ENCODE measurements at places on chromosomes 7 and 10.

DNA sequence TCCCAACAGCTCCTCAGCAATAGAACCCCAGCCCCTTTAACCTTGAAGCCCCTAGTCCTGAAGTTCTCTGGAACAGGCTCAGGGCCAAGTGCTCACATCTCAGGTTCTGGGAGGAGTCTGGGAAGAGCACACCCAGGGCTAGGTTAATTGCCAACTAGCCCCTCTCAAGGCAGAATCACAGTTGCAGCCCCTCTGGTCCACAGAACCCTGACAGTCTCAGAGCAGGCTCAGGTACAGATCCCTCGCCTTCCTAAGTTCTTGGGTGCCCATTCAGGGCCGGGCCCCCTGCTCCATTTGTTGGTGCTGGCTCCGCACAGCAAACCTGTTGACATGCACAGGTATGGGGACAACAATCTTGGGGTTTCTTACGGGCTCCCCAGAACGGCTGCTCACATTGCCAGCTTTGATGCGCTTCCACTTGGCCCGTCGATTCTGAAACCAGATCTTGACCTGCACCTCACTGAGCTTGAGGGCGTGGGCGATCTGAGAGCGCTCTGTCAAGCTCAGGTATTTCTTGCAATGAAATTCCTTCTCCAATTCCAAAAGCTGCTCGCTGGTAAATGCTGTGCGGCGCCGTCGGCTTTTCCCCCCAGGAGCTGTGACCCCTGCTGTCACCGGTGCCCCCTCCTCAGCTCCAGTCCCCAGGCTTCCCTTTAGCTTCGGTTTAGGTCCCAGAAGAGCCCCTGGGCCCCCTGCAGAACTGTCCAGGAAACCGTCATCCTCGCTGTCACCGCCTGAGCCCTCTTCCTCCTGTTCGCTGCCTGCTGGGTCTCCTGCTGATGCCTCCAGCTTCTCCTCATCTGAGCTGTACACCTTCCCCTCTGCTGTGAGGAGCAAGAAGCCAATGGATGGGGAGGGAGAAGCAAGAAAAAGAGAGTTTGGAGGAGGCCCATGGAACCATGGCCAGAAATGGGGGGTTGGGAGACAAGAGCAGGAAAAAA lies 18.9 kb downstream of the GBX1 start:
- no peak for DNase-seq

DNA sequence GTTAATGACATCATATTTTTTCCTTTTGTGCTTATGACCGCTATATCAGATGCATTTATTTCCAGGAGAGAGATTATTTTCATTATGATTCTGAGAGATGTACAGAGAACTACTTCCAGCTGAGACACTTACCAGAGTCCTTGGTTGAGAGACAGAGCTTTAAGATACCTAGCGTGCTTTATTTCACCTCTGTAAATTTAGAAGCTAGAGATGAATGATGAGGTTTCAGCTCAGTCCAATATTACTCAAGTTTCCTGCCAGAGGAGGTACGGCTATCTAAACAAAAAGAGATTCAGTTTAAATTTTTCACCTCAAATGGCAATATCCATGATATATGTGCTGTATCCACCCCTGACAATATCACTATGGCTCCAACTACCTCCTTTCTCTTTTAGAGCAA lies 182.6 kb upstream of the FAM3C start:
- no peak for DNase-seq

DNA sequence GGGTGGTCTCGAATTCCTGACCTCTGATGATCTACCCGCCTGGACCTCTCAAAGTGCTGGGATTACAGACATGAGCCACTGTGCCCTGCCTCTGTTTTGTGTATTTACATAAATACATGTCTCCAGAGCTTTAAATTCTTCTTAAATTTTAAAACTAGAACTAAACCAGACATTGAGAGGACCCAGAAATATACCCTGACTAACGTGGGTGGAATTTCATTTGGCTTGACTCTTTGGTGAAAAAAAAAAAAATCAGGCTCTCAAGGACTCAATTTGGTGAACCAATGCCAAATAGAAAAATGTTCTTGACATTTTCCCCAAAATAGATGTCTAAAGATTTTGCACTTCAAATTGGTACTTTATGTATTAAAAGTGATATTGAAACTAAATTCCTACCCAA lies 16.6 kb upstream of the FAS start:
- no peak for DNase-seq

DNA sequence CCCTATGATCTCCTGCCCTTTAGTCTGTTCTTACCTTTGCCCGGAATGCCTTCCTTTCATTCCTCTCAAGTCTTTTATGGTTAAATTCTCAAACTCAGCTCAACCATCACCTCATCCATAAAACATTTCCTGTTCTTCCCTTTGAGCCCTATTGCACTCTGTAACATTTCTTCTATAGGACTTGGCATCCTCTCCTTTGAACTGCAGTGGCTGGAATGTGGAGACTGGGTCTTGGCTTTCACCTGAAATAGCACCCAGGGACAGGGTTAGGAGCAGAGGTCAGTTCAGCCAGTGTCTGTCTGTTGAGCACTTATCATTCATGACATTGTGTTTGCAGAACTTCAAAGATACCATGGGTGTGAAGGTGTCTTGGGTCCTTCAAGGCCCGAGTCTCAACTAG lies 7.2 kb downstream of the NFE2L3 start:
- DNase-seq: no peak

DNA sequence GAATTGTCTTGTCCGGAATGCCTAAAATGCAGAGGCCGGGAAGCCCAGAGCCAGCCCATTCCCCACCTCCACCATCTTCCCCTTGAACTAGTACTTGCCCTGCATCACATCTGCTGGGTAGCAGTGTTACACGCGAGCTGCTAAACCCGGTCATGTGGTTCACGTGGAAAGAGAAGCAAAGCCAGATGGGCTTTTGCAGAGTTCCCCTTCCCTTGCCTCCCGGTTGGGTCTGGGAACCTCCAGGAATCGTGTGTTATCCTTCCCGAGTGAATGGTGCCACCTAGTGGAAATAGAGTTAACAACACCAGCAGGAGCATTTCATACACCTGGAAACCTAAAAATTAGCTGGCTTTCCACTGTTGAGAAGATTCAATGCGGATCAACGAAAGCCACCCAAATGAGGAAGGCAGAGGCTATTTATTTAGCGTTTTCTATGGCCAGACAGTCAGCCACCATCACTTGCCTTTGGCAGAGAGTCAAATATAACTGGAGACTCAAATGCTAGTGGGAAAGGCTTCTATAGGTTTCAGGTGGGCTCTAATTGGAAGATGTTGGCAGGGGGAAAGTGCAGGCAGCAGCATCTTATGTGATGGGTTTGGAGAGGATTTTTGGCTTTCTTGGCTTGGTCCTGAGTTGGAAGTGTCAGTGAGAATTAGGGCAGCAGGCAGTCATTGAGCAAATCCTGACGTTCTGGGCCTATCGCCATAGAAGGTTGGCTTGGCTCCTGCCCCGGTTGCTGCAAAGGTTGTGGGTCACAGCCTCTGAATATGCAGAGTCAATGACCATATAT lies 12.9 kb upstream of the DENND2A start:
- DNase-seq: peak; percentile 75

DNA sequence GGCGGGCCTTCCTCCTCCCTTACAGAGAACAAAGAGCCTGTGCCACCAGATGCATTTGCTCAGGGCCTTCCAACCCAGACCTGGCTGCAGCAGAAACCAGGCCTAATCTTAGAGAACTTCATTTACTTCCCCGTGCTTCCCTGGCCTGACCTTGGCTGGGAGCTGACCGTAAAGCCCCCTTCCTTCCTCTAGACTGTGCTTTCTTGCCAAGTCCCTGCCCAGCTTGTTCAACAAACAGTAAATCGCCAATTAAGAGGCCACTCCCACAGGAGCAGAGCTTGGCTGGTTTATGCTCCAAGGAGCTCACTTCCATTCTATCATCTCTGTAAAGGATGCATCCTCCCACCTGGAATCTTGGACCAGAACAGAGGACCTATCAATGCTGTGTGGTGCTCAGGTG lies 110.9 kb downstream of the COL13A1 start:
- DNase-seq: no peak

GRCh38 chr10:122019414-122019975 lies 30.5 kb downstream of the TACC2 start:
- DNase-seq: no peak

- peak; percentile 39 for DNase-seq
Measured at GRCh38 chr10:117391436-117392205, 16.4 kb upstream of the PDZD8 start.

DNA sequence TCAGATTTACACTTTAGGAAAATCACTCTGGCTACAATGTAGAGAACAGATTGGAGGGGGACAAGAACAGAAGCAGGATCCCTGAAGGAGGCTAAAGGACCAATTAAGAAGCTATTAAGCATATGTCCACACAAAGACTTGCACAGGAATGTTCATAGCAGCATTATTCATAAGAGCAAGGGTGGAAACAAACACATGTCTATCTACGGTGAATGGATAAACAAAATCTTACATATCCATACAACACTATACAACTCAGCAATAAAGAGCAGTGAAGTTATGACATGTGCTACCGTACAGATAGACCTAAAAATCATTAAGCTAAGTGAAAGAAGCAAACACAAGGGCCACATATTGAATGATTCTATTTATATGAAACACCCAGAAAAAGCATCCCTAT lies 10.4 kb downstream of the CHCHD3 start:
- no peak for DNase-seq

GRCh38 chr7:20200971-20201370 lies 16.2 kb downstream of the MACC1 start:
- DNase-seq: no peak

DNA sequence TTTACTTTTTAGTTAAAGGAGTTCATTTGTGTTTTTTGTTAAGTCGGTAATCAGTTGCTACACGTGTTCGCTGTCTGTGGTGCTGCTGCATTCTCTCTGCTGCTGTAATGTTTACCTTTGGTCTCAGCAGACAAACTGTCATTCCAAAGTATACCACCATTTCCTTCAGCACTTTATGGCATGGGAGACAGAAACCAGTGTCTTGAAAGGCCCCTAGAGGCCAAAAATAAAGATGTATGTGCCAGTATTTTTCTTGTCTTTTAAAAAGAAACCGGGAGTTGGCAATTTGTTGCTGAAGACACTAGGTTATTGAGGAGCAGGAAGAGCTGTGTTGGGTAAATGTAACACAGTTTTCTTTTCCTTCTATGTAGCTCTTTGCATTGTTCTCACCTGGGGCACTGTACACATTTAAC lies 24.1 kb downstream of the ZNF92 start:
- DNase-seq: no peak

DNA sequence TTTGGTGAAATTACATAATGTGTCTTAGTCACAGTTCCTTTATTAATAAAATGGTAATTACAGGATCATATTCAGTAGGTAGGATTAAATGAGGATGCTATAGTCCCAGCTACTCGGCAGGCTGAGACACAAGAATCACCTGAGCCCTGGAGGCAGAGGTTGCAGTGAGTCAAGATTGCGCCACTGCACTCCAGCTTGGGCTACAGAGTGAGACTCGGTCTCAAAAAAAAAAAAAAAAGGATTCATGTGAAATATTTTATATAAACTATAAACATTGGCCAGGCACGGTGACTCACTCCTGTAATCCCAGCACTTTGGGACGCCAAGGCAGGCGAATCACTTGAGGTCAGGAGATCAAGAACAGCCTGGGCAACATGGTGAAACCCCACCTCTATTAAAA lies 197.9 kb downstream of the IMMP2L start:
- no peak for DNase-seq

GRCh38 chr10:107561136-107561650 lies 396.7 kb upstream of the SORCS1 start:
- DNase-seq: no peak

GRCh38 chr7:13055732-13056368 lies 368.4 kb downstream of the ARL4A start:
- no peak for DNase-seq

GRCh38 chr7:106269254-106269961 lies 15.4 kb downstream of the NAMPT start:
- no peak for DNase-seq

- no peak for DNase-seq
Measured at GRCh38 chr7:13104128-13104527, 416.7 kb downstream of the ARL4A start.

DNA sequence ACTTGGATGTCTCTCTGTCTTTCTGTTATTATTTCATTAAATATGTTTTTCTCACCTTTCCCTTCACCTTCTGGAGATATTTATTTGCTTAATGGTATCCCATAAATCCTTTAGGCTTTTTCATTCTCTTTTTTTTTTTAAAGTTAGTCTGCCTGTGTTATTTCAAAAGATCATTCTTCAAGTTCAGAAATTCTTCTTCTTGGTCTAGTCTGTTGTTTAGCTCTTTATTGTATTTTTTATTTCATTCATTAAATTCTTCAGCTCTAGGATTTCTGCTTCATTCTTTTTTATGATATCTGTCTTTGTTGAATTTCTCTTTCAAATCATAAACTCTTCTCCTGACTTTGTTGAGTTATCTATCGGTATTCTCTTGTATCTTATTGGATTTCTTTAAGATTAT lies 312.1 kb upstream of the KAT6B start:
- DNase-seq: no peak

DNA sequence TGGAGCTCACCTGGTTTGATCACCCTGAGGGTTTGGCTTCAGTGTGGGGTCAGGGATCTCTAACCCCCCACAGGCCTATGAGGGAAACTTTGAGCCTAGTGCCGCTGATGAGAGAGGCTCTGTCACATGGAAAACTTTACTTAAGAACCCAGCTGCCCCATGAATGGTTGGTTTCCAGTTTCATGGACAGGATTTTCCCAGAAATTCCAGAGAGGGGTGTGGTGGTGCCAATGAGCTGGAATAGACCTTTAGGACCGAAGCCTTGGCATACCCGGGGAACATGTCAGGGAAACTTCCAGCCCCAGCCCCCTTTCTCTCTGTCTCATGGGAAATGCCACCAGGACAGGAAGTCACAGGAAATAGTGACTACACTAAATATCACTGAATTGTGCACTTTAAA lies 36.9 kb downstream of the AKR1B1 start:
- DNase-seq: no peak

- no peak for DNase-seq
Measured at GRCh38 chr10:11454160-11454559, 157.3 kb downstream of the USP6NL start.

DNA sequence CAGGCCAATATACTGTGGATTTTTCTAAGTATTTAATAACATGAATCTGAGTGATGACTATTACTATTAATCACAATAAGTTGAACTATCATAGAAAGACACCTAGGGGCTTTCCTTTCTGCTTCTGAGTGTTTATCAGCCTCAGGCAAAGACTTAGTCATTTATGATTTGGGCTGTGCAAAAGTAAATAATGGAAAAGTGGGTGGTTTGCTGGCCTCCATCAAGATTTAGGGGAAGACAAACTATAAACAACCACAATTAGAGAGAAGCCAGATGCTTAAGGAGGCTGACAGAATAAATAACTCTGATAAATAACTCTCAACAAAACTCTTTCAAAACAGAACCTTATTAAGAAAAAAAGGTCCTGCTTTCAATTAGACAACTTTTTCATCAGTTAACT lies 64.7 kb downstream of the MACC1 start:
- no peak for DNase-seq
